ENCODE measurements at places on chromosomes 1 and 21.

DNA sequence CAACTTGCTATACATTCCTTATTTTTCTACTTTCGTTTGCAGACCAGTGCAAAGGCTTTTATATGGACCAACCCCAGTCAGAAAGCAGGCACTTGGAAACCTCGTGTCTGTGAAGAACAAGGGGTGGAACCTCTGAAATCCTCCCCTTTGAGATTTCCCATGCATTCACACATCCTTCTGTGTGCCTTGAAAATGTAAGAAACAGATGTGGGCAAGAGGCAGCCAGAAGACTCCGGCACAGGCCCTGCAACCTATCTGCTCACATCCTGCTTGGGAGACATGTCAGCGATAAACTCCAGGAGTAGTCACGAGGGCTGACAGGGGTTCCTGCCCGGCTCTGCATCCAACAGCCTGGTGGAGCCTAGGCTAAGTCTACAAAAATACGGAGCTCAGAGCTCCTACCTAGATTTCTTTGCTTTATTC, 42.5 kb downstream of the ETS2 start:
- no peak for DNase-seq

- no peak for DNase-seq
Measured at GRCh38 chr1:40740039-40740996, 43.3 kb upstream of the KCNQ4 start.

DNA sequence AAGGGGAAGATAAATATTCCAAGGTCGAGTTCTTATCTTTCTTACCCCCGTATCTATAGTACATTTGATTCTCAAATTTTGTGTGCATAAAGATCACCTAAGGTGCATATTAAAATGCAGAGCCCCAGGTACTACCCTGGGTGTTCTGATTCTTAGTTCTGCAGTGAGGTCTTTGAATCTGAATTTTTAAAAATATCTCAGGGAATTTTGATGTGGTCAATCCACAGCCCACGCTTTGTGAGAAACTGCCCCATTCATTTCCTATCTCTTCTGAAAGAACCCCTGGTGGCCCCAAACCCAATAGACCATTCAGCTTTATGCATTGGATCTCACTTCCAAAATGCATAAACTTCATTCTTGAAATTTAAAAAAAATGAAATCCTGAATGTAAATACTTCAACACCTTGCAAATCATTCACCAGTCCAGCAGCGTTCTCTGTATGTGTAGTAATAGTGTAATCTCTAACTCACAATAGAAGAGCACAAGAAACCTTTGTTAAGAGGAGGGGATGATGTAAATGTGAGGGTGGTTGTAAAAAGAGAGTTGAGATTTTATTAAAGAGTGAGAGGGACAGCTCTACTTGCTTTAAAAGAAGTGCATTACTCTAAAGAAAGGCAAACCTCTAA, 108.8 kb upstream of the ZP4 start:
- no peak for DNase-seq

DNA sequence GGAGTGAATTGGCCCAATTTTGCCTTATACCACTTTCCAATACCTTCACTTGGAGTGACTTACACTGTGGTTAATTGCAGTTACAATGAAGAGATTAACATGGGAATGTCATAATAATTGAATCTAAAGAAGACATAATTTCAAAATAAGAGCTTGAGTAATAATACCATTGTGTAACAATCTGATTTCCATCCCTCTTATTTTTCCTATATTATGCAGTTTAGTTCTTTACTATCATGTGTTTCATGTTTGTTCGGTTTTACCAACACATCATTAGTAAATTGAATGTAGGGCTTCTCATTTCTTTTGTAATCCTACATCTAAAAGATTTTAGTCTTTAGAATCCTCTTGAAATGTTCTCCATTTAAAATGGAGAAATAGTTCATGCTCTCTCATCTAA, 19.2 kb upstream of the XPR1 start:
- DNase-seq = no peak

DNA sequence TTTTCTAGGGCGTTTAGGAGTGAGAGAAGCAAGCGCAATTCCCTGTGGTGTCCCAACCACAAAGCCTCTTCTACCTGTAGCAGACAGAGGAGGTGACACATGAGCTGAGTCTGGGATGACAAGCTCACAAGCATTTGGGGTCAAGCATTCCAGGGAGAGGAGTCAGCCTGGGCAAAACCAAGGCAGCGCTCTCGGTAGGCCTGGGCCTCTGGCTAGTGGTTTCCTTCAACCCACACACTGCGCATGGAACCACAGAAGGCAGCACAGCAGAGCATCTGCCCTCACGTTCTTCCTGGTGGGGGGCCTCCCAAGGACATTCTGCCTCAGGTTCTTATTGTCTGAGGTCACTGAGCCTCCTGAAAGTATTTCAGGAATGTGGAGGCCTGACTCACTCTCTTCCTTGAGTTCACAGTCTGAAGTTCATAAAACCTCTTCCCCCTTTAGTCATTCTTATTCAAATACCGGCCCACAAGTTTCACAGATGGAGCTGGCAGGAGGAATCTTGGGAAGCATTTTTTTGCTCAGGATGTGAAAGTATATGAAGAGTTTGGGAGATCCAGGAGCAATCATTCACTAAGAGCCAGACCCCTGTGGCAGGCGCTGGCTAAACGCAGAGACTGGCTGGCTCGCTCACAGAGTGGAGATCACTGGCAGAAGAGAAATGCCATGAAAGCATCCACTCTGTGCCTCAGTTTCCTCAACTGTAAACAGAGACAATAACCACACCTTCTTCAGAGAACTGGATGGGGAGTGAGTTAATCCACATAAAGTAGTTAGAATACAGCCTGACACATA, 26.8 kb downstream of the CCN1 start:
- DNase-seq = peak; percentile 83

- no peak for DNase-seq
Measured at GRCh38 chr1:182587666-182588499, 1.2 kb downstream of the RNASEL start.

DNA sequence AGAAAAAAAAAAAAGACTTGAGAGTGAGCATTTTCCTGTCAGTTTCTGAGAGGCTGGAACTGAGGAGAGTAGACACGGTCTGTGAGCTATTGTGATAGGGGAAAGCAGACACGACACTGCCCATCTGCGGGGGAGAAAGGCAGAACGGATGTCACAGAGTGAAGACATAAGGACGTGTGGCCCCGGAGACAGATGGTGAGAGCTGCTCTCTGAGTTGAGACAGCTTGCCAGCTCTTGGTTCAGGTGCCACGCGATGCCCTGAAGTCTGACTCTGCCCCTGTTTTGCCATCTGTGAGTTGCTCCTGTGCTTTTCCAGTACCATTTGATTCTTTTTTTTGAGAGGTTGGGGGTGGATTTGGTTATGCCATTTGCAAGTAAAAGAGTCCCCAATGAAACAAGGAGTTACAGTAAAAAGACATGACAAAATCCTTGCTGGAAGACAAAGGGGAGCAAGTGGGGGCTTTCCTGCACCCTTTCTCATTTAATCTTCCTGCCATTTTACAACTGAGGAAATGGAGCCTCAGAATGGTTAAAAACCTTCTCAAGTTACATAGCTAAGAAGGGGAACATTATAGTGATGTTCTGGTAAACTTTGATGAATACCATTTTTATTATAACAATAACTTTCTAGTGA, 128.9 kb upstream of the DNAH14 start:
- DNase-seq = no peak

DNA sequence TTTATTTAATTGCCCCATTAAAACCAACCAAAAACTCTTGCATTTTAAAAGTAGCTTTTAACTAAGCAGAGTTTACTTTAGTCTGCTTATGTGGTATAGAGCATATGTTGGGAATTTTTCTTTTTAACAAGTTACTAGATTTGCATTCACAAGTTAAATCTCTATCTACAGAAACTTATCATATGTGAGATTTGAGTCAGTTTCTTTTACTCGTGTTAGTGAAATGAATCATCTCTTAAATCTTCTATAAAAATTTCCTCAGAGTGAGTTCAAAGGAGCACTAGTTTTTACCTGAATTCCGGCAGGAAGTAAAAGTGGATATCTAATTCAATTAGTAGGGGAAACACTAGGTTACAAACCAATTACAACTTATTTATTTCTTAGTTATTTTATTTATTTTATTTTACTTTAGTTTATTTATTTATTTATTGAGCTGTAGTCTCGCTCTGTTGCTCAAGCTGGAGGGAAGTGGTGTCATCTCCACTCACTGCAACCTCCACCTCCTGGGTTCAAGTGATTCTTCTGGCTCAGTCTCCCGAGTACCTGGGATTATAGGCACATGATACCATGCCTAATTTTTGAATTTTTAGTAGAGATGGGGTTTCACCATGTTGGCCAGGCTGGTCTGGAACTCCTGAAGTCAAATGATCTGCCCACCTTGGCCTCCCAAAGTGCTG, 1609.6 kb upstream of the B3GALT2 start:
- DNase-seq = no peak

GRCh38 chr1:154944401-154945159, 8.1 kb upstream of the PMVK start:
- no peak for DNase-seq

DNA sequence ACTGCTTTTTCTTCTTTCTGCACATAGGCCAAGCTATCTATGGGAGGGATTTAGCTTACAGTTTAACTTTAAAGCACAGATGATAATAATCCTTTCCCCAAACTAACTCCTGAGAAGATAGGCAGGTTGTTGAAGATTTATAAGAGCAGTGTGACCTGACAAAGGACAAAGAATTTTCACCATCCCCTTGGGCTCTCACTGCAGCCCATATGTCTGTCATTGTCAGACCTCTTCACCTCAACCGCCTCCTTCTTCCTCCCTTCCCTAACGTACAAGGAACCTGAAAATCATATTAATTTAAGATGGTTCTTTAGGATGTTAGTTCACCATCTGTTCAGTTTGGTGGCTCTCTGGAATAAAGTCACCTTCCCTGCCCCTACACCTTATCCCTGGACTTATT, 5.0 kb downstream of the RNU1-2 start:
- DNase-seq = no peak

- no peak for DNase-seq
Measured at GRCh38 chr1:217620814-217621213, 10.1 kb downstream of the GPATCH2 start.

DNA sequence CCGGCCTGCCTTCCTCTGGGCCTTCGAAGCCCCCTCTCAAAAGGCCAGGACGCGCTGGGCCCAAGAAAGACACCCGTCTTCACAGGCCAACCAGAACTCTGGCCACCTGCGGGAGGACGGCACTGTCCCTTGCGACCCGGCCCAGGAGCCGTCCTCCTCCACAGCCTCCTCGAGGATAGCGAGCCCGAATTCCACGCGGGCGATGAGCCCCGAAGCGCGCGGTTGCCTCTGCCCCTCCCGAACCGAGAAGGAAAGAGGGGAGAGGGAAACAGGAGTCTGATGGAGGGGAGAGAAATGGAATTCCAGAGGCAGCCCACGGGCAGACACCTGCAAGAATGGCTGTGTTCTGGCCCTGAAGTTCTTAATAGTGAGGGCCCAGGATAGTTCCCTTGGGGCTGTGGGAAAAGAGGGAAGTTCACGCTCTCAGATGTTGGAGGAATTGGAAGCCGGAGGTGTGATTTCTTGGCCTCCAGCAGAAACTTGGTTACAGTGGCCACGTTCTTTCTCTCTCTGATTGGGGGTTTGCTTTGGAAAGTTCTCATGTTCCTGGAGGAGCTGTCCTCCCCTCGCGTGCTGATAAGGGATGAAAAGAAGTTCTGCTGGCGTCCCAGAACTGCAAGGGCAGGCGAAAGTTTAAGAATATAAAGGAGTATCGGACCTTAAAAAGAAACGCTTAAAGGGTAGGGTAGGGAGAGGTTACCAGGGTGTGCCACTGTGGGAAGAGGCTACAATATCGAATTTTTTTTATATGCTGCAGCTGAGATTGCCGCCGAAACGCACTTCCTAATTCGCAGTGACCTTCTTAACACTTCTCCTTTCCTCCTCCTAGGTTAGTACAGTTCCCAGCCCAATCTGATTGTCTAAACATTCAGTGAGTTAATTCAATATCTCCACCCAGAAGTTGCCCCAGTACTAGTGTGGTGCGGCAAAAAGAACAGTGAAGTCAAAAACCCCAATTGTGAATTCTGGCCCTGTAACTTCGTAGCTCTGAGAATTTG, 5.8 kb upstream of the SLC44A5 start:
- peak; percentile 56 for DNase-seq
